ENCODE measurements at places on chromosomes 13 and 19.

DNA sequence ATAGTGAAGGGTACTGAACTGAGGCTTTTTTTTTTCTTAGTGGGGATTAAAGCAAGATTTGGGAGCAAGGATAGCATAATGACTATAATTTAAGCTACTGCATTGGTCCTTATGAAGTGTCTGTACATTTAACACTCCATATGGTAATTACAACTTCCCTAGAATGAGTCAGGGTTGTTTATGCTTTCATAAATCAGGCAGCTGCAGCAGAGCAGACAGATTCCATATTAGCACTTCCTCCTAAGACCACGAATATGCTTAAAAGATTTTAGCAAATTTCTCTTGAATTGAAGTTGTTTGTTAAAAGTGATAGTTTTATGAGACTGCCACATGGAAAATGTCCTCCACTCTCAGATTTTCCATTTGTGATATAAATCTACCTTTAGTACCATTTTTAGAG is 401.1 kb upstream of the SPRY2 start:
- DNase-seq, result peak; percentile 9

GRCh38 chr13:81395368-81395767 is 1054.4 kb upstream of the SPRY2 start:
- no peak for DNase-seq

DNA sequence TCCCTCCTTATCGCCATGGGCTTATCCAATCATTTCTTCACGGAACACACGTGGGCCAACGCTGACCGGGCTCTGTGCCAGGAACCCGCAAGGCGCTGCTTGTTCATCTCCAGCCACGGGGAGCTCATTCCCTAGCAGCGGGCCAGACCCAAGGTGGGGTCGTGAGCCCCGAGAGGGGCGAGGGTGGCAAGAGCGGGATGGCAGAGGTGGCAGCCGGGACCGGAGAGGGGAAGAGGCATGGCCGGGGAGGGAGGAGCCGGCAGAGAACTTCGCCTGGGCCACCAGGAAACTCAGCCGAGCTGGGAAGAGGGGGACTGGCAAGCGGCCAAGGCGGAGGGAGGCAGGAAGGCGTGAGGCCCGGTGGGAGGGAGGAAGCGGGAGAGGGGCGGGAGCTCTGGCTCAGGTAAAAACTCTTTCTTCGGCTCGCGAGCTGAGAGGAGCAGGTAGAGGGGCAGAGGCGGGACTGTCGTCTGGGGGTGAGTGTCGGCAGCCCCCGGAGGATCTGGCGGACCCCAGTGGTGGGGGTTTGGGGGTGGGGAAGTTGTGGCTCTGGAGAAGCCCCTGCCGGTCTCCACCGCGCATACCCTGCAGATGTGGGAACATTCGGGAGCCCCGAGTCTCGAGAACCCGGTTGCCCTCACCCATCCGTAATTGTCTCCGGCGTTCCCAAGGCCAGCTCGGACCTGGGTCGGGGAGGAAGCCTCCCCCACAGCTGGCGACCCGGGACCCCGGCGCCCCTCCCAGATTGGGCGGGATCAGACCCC is at the start of gene B3GNT3:
Gene B3GNT3, plus strand, starts transcription at position 408 of the 764 bp plus-strand sequence. CDS start 12,670 bp downstream, outside the sequence.
- no peak for DNase-seq

- peak; percentile 91 for DNase-seq
Observed at GRCh38 chr13:23509781-23510543, 60.2 kb upstream of the TNFRSF19 start.

DNA sequence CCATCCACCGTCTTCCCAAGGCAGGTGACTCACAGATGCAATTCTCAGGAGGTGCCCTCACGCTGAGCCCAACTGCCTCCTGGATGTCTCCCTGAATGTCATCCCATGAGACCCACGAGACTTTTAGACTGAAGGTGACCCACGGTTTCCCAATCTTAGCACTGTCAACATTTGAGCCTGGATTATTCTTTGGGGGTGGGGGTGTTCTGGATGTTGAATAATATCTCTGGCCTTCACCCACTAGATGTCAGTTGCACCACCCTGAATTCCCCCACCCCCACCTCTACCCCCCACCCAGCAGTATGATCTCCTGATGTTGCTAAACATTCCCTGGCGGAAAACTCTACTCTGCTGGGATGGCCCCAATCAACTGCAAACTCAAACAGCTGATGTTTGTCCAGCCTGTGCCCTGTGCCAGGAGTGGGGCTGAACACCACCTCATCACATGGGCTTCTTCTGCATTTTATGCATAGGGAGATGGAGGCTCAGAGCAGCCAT is 2.2 kb upstream of the CYP4F22 start:
- no peak for DNase-seq

DNA sequence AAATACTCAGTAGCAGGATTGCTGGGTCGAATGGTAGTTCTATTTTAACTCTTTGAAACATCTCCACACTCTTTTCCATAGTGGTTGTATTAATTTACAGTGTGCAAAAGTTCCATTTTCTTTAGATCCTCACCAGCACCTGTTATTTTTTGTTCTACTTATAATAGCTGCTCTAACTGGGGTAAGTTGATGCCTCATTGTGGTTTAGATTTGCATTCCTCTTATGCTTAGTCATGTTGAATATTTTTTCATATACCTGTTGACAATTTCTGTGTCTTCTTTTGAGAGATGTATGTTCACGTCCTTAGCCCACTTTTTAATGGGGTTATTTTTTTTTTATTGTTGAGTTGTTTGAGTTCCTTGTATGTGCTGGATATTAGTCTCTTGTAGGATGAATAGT is 144.6 kb downstream of the NBEA start:
- DNase-seq, result peak; percentile 1

DNA sequence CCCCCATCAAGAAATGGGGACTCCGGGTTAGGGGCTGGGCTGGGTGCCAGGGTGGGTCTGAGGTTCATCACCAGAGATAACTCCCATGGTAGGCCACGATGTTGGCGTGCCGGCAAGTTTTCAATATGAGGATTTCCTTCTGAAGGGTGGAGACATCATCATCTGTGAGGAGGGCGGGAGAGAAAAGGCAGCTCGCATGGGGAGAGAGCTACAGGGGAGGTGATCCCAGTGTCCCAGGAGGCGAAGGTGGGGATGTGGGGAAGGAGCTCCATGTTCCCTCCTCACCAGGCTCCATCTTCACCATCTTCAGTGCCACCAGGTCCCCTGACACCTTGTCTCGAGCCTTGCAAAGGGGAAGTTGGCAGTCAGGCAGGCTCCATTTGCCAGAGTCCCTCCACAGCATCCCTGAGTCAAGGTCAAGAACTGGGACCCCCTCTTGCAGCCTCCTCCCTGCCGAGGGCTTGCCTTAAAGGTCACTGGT is 430 bp downstream of the MAP4K1 start:
- DNase-seq, result no peak

GRCh38 chr13:72132075-72132474 is 265.1 kb upstream of the DACH1 start:
- no peak for DNase-seq

DNA sequence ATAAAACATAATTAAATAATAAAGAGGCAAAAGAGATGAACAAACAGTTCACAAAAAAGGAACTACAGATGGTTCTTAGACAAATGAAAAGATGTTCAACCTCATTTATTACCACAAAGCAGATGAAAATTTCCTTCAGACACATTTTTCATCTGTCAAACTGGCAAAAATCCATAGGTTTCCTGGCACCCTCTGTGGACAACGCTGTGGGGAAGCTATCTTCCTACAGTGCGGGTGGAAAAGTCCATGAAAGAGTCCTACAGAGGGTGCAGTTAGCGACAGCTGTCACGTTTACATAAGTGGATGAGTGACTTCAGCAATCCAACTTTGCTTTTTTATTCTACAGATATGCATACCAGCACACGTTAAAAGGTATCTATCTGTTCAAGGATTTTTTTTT is 30.3 kb upstream of the PDCD5 start:
- no peak for DNase-seq

DNA sequence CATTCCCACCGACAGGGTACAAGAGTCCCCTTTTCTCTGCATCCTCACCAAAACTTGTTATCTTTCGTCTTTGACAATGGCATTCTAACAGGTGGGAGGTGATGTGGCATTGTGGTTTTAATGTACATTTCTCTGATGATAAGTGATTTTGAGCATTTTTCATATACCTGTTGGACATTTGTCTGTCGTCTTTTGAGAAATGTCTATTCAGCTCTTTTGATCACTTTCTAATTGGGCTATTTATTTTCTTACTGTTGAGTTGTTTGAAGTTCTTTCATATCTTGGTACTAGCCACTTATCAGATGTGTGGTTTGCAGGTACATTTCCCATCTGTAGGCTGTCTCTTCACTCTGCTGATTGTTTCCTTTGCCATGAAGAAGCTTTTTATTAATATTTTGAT is 219.0 kb upstream of the SOX1 start:
- no peak for DNase-seq

DNA sequence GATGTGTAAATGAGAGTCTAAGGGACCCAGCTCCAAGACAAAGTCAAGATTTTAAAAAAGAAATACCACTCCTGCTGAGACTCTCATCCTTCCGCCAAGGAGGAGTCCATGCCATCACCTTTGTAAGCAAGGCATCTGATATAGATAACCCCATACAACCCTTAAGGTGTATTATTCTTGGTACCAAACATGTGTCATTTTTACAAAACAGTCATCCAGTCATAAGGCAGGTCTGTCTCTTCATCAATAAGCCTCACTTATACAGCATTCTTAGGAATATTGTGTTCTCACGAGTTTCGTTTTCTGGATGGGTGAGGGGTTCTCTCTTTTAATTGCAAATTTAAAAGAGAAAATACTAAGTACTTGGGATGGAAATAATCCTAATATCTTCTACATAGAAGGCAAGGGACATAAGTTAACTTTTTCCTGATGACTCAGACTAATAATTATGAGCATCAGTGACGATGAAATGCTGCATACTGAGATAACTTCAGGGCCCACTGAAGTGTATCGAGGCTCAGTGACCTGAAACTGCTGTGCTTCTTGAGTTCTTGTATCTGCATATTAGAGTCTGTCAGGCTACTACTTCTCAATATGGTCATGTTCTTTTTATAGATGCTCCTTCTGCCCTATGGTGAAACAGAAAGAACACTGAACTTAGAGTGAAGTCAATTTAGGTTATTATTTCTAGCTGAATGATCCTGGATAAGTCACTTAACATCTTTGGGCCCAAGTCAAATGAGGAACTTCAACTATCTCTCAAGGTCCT is 166.6 kb downstream of the KLF12 start:
- peak; percentile 14 for DNase-seq

DNA sequence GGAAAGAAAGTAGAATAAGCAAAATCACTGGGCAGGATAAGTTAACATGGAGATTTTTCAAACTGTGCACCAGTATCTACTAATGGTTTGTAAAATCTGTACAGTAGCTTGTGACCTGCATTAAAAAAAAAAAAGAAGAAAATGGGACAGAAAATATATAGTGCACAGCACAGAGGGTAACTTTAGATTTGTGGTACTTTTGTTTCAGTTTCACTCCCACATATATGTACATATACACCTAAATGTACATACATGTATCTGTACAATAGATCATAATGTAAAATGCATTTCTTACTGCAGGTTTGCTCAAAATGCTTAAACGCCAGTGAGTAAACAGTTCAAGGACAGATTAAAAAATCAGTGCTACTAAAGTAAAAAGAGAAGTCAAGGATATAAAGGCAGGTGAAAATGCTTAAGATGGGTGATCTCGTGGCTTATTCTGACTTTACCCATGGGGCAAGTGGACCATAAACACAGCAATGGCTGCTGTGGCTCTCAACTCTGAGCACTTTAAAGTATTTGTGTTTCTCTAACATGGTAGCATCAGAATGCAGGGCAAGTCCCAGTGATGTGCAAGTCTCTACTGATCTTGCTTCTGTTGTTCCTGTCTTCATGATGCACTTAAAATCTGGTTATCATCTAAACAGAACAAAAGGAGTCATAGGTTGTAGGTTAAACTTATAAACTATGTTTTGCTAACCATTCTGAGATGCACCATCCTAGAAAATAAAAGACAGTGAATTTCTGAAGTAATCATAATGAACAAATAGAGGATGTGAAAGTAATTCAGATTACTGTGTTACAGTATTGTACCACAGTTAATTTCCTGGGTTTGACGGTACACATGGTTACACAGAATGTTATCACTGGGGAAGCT is 112.3 kb downstream of the MIPEP start:
- no peak for DNase-seq

DNA sequence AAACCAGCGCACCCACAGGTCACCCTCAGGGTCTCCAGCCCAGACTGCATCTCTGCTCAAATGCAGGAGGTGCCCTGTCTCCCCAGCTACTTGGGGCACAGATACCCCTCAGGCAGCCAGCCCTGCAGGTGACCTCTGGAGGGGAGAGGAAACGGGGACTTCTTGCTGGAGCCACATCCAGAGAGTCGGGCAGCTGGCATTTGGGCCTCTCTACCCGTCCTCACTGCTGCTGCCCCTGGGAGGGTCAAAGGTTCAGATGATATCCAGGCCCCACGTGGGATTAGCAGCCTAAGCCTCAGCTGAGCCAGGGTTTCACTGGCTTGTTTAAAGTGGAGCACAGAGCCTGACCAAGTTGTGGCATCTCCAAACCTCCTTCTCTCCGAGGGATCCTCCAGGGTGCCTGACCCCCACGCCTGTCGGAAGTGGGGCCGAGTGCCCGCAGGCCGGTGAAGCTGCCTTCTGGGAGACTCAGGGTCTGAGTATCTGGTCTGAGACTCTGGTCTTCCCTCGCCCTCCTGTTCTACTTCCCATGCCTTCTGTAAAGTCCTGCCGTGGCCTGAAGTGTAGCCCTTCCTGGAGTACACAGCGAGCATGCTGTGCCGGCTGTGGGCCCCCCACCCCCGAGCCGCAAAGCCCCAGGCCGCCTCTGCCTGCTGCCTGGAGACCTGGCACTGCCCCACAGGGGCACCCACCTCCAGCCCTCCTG is 2.1 kb downstream of the RASA3 start:
- DNase-seq, result no peak

DNA sequence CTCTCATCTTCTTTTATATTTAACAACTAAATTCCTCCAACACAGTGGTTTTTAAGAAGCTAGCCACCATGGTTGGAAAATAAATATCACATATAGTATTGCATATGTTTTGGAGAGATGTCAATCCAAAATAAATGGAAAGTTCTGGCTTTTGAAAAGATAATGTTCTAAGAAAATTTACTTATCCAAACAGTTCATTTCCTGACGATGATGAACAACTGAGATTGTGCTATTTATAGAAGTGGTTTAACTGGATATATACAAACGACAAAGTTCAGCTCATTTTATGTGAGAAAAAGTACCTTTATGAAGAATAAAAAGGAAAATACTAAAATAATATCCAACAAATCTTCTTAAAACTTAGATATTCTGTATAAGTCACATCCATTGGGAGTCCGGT is 174.7 kb downstream of the MZT1 start:
- DNase-seq, result peak; percentile 56

DNA sequence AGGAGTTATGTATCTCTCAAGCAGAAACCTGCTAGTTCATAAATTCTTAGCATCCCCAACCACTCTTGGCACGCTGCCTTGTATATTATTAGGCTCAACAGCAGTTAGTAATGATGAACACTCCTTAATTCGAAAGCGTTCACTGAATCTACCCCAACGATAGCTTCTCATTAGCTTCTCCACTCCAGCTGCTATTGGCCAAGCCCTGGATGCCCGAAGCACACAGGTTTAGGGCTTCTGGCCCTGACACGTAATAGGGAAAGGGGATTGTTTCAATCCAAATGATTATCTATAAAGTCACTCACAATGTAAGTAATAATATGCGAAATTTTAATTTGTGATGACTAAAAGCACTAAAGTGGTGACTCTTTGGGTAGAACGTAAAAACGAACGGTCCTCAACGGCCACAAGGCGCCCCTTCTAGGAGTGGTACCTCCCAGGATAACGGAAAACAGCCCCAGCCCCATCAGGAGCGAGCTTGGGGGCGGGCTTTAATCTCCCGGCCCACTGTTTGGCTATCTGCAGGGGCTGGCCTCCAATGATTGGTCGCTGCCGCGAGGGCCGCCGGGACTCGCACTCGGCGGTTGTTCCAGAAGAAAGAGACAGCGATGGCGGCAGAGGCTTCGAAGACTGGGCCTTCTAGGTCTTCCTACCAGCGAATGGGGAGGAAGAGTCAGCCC is at the start of gene RNF17:
Gene RNF17, plus strand, starts transcription at position 574 of the 680 bp plus-strand sequence. Its CDS starts 35 bp downstream, at position 609.
- DNase-seq, result no peak

Data from iris pigment epithelial cell (primary cell).